ENCODE measurements at places on chromosomes 11 and 22.
A peak's percentile ranks its signal among the peaks of the same experiment; 100 is the strongest.

GRCh38 chr11:34443136-34443535 is 4.4 kb downstream of the CAT start:
- DNase-seq, result no peak

GRCh38 chr11:77473801-77474683 is at the start of gene PAK1:
Gene PAK1, minus strand, starts transcription at chr11:77474094. Its CDS starts 81,574 bp downstream, at chr11:77392520.
- DNase-seq, result peak; percentile 96

GRCh38 chr11:125777309-125777708 is 1.3 kb downstream of the PATE2 start:
- no peak for DNase-seq

DNA sequence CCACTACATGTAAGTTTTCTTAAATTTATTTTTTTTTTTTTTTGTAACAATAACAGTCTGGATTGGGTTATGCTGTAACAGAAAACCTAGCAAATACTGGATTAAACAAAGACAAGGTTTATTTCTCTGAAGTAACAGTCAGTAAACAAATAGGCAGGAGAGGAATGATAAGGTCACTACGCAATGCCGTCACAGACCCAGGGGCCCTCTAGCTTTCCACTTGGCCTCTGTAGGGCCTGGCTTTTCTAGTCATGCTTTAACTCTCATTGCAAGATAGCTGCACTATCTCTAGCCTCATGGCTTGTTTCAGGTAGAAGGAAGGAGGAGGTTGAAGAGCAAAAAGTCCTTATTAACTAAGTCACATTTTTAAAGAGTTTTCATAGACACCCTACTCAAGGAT is 6.5 kb downstream of the OR10A6 start:
- no peak for DNase-seq

- DNase-seq, result no peak
Measured at GRCh38 chr11:124884340-124884739, 13.3 kb downstream of the ROBO4 start.

GRCh38 chr22:32803020-32803737 is 1.7 kb downstream of the TIMP3 start:
- DNase-seq, result peak; percentile 51

GRCh38 chr22:50057278-50058060 is 629 bp downstream of the TTLL8 start:
- DNase-seq, result no peak

- DNase-seq, result peak; percentile 44
Measured at GRCh38 chr11:288478-289397, at the start of gene PGGHG. Gene PGGHG, plus strand, starts transcription at chr11:289126. Its CDS starts 691 bp downstream, at chr11:289817.

DNA sequence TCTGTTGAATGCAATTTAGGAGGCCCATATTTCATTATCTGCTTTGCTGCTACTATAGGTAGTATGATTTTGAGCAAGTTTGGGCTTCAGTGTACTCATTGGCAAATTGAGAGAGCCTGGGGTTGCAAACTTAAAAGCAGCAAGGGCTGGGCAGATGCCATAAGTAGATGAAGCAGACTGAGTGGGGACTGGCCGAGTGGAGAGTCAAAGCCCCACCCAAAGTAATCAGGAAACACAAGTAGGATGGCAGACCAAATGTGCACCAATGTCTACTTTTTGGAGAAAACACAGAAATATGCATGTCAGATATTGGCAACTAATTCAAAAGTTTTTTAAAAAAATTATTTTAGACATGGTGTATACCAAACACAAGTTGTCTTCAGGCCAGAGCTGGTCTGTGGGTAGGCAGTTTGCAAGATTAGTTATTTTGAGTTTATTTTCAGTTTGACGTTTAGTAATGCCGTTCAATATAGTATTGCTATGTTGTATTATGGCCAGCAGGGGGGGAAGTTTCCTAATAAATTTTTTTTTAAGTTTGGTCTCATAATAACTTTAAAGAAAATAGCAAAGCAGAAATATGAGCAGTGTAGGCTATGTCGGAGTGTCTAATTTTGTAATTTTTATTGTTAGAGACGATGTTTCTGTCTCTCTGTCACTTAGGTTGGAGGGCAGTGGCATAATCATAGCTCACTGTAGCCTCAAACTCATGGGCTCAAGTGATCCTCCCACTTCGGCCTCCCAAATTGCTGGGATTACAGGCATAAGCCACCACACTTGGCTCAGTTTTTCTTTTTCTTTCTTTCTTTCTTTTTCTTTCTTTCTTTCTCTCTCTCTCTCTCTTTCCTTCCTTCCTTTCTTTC is 105.1 kb downstream of the HIPK3 start:
- DNase-seq, result no peak

- DNase-seq, result no peak
Measured at GRCh38 chr11:17821648-17822400, 87.2 kb downstream of the KCNC1 start.

DNA sequence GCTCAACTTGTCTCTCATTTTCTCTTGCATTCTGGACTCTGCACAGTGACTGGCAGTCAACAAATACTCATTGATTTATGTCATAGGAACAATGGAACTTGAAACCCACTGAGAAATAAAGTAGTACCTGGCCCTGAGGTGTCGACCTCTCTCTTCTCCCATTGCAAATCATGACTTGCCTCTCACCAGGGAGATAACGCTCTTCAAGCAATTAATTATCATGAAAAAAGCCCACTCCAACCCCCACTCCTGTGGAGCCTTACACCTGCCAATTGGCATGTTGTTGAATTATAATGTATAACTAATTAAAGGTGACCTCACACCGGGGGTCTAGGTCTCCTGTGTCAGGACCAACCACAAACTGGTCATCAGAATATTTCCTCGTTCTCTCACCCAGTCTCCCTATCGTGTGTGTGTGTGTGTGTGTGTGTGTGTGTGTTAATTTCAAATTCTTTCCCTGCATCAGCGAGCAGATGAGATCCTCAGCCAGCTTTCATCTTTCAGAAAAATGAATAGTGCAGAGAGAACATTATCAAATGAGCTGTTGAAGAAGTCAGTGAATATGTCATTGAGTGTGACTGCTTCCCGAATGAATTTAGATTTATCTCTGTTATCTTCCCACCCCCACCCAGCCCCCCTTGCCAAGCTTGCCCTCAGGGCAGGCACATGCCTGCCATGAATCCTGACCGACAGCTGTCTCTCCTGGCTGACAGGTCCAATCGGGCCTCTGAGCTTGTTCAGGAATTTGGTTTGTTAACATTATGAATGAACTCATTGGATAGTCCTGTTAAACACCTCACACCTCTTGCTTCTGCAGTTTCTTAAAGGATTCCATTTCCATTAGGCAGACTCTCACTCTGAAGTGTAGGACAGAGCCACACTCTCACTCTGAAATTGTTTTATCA is 357.4 kb downstream of the INSC start:
- DNase-seq, result no peak

DNA sequence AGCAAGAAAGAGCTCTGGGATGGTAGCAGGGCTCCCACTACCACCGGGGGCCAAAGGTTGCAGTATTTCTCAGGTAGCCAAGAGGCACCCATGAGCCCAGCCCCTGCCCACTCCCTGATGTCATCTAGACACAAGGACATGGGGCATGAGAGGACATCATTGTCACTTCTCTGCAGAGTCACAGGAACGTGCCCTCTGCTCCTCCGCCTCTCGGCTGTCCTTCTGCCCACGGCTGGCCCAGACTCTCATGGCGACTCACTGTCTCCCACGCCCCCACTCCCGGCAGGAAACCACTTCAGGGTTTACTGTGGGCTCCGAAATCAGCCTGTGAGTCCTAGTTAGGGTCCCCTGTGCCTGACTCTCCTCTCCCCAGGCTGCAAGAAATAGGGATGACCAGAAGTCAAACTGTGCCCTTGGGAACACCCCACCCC is 1.8 kb upstream of the GAL start:
- DNase-seq, result no peak

DNA sequence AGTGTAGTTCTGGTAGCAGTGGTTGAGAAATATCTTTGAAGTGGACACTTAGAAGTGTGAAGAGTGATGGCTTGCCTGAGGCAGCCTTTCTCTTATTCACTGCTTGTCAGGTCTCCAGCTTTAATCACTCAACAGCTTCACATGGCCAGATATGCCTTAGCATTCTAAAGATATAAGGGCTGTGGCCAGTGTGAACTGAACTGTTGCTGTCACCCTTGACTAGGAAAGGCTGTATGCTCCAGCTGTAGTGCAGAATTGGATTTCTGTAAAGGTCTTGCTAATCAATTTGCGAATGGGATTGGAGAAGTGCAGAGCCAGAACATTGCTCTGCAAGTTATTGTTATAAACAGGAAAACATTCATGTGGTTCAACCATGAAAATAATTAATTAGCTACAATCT is 266.7 kb downstream of the TMEM135 start:
- no peak for DNase-seq

- no peak for DNase-seq
Measured at GRCh38 chr11:65485920-65486219, 13.0 kb upstream of the MALAT1 start.

GRCh38 chr11:82756765-82757639 is 23.3 kb upstream of the FAM181B start:
- DNase-seq, result no peak

DNA sequence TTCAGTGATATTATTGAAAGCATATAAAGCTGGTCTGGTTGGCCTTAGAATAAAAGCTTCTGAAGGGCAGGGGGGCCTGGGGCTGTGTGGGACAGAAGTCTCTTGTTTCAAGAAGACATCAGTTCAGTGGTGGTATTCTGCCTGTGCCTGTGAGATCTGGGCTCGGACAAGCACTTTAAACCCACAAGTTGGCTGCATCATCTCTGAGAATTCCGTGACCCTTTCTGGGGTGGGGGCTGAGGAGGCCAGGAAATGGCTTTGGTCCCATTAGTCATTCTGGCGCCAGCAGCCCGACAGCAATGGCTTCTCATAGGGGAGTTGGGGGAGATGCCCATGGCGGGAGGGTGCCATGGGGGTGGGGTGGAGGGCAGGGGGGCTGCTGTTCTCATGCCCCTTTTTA is 104.1 kb downstream of the PKNOX2 start:
- no peak for DNase-seq

GRCh38 chr11:117750916-117751662 is 45.9 kb downstream of the DSCAML1 start:
- no peak for DNase-seq

DNA sequence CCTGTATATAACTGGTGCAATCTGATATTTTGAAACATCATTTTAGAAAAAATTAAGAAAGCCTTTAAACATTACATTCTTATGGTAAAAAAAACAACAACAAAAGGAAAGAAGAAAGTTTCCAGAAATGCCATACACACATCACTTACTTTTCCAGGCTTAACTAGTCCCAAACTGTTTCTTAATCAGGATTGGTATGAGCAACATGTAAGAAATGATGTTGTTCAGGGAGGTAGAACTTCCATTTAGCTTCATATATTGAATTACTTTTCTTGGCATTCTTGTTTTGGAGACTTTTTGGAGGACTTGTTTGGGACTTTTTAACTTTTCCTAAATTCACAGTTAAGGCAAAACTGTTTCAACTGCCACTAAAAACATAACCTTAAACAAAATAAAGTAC is 791.5 kb downstream of the METTL15 start:
- no peak for DNase-seq

DNA sequence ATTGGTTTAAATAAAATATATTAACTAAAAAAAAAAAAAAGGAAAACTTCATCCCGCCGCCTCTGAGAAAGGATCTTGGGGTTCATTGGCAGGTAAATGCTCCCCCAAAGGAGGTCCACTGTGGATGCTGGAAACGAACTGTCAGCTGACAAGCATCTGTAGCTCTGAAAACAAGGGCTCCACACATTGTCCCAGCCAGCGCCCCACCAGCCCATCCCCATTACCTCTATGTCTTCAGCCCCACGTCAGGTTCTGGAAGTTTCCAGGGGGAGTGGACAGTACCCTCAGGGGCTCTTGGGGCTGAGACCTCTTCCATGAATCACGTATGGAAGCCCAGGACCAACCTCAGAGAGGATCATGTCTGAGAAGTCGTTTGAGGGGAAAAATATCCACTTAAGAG is 66.4 kb upstream of the WNT7B start:
- DNase-seq, result peak; percentile 19

- DNase-seq, result no peak
Measured at GRCh38 chr11:91100427-91100826, 877.6 kb upstream of the CHORDC1 start.

- peak; percentile 62 for DNase-seq
Measured at GRCh38 chr11:2378527-2379210, 1.6 kb downstream of the CD81 start.

DNA sequence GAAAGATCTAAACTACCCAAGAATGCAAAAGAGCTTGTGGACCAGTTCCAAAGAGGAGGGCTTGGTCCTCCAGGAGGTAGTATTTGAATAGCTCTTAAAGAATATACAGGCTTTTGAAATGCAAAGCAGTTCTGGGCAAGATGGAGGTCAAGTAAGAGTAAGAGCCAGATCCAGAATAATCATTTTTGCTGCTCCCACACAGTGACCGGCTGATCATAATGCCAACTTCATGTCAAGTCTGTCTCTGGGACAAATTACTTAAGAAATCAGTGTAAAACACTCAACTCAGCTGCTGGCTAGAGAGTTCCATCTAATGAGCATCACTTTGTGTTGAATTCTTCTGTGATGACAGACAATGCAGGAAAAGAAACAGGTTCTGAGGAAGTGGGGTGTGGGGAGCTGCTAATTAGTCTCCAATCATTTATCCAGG is 250.9 kb upstream of the NARS2 start:
- no peak for DNase-seq

DNA sequence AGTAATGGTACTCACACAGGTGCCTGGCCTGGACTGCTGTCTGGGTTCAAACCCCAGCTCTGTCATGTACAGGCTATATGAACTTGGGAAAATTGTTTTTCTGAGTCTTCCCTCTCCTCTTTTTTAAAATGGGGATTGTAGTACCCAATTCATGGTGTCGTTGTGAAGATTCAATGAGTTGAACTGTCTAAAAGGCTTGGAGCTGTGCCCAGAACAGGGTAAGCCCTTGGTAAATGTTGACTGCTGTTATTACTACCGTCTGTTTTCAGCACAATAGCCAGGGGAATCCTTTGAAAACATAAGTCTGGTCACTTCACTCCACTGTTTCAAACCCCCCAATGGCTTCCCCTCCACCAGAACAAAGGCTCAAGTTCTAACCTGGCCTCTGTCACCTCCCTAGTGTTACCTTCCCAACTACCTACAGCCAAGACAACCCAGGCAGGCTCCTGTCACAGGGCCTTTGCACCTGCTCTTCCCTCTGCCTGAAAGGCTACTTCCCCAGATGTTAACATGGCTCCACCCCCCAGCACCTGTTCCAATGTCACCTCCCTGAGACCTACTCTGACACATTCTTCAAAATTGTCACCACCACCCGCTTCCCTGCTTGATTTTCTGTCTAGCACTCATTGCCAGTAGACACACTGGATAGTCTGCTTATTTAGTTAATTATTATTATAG is 152.8 kb downstream of the CHST1 start:
- DNase-seq, result no peak

- no peak for DNase-seq
Measured at GRCh38 chr22:37610480-37611129, 2.0 kb downstream of the GGA1 start.
